ENCODE measurements at places on chromosomes 11 and 22.

DNA sequence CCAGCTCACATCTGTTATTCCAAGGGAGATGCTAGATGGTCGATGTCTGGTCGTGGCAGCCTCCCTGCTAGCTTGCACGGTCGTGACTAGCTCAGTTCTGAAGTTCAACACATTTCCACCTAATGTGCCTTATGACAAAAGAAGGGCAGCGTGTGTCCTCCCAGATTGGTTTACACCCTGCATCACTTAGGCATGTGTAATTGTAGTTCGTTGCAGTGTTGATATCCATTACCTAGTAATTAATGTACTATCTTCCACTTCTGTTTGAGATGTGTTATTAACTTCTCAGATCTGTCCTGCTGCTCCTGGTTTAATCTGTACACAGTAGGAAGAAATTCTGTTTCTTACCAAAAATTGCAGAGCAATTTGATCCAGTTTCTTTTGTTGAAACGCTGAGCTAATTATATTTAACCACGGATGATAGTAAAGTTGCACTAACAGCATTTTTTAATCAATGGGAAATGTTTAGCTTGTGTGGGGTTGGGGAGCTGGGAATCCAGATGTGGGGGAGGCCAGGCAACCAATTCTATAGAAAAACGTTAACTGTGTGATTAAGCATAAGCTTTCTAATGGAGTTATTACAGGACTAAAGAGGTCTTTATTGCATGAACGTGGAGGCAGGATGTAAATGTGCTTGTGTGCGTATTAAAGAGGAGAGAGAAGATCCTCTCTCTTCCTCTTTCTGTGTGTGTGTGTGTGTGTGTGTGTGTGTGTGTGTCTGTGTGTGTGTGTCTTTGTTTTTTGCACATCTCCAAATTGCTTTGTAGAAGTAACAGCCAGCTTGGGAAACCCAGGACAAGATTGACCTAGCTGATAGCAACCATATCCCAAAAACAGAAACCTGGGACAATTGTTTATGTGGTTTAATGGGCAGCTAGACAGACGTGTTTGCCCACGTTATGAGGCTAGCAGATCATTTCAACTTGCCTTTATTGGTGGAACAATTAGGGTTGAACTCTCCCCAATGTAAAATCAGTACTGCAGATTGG lies 145.7 kb upstream of the TTC12 start:
- no peak for DNase-seq

- no peak for DNase-seq
Observed at GRCh38 chr11:110076371-110076965, 16.7 kb upstream of the ZC3H12C start.

- no peak for DNase-seq
Observed at GRCh38 chr11:126104420-126104819, 41.8 kb upstream of the CDON start.

DNA sequence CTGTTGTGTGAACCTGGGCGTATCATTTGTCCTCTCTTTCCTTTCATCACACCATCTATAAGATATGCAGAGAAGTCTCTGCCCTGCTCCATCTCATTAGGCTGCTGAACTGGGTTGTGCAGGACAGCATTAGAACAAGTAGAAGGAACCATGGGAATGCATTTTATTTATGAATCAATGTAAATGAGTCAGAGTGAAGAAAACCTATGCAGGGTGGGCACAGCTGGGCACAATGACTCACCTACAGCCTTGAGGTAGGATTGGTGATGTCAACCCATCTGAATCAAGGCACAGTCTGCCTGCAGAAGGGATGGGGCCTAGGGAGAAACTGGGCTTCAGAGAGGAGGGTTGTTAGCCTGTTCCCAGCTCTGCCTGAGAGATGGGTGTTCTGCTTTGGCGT lies 123.4 kb downstream of the CSNK2A3 start:
- no peak for DNase-seq

DNA sequence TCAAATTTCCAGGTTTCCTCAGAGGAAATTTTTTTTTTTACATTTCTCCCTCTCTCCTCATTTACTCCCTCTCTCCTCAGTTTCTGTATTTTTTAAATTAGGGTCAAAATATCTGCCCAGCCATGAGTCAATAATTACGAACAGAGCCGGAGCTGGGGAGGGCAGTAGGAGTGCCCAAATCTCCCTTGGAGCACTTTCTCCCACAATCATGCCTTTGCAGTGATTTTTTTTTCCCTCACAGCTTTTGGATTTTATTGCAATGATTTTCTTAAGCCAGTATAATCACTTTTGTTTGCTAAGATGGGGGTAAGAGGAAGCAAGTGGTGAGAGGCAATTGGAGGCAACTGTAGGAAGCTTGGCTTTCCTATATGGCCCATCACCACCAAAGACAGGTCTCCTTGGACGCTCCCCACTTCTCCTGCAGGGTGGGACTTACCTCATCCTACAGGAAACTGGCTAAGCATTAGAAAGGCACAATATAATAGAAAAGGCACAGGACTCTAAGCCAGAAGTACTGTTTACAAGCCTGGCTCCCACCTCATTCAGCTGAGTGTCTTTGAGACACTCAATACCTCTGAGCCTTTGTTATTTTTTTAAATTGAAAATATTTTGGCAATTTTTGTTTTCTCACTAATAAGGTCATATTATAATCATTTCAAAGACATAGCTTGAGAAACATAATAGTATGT lies 192.6 kb upstream of the PITPNB start:
- DNase-seq = no peak

- DNase-seq = no peak
Observed at GRCh38 chr22:22133910-22134309, 110.7 kb upstream of the VPREB1 start.
